ENCODE measurements at places on chromosomes 4 and X. TPM values are rescaled to one million over a fixed set of nuclear protein-coding genes. Genes with fewer than 3 reads are reported as not detected.
A peak's percentile ranks its signal among the peaks of the same experiment; 100 is the strongest.

Gene EDNRA
- total RNA-seq, result 0.23 TPM

GRCh38 chr4:176824645-176825366 lies 32.1 kb upstream of the VEGFC start:
- DNase-seq, result no peak
- H3K4me3 ChIP-seq, result no peak overlapping the region
- peaks cover 1% of the 10 kb centered on the region for H3K4me1 ChIP-seq
- H3K27me3 ChIP-seq, result no peaks in the 10 kb centered on the region
- H3K36me3 ChIP-seq, result no peaks in the 10 kb centered on the region

GRCh38 chrX:13250826-13251580 lies 68.8 kb downstream of the ATXN3L start:
- H3K36me3 ChIP-seq, result no peaks in the 10 kb centered on the region
- peaks cover 2% of the 10 kb centered on the region for H3K27me3 ChIP-seq
- H3K4me1 ChIP-seq, result peaks cover 10% of the 10 kb centered on the region
- H3K27ac ChIP-seq, result peak overlapping the region; percentile 96

GRCh38 chr4:158821228-158821971 lies 52.6 kb downstream of the FNIP2 start:
- H3K4me3 ChIP-seq, result no peak overlapping the region
- H3K27ac ChIP-seq, result no peak overlapping the region
- no peak for DNase-seq
- peaks cover 1% of the 10 kb centered on the region for H3K27me3 ChIP-seq
- H3K36me3 ChIP-seq, result no peaks in the 10 kb centered on the region
- peaks cover 44% of the 10 kb centered on the region for H3K4me1 ChIP-seq

GRCh38 chr4:179465131-179465797 lies 2023.0 kb upstream of the AGA start:
- no peak overlapping the region for H3K4me3 ChIP-seq
- peaks cover 3% of the 10 kb centered on the region for H3K4me1 ChIP-seq
- no peak overlapping the region for H3K27ac ChIP-seq
- H3K36me3 ChIP-seq, result no peaks in the 10 kb centered on the region

Gene ERCC6L
- 1.7 TPM for total RNA-seq

Gene BEND2
- total RNA-seq, result not detected

Gene RAB33B
- total RNA-seq, result 11.4 TPM

GRCh38 chrX:9662148-9662547 lies 103.5 kb downstream of the GPR143 start:
- peaks cover 1% of the 10 kb centered on the region for H3K27me3 ChIP-seq
- no peaks in the 10 kb centered on the region for H3K4me1 ChIP-seq
- DNase-seq, result no peak

DNA sequence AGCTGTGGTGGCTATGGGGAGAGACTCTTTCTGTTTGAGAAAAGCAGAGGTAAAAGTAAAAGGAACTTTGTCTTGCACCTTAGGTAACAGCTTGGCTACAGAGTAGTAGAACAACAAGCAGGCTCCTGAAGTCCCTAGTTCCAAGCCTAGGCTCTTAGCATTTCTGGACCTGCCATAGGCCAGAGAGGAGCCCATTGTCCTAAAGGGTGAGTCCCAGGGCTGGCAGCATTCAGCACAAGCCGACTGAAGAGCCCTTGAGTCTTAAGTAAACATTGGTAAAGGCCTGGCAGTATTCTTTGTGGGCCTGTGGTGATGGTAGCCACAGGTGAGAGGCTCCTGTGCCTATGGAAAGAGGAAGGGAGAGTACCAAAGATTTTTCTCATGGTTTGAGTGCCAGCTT lies 38.2 kb downstream of the CSN3 start:
- H3K27ac ChIP-seq, result no peak overlapping the region
- peaks cover 2% of the 10 kb centered on the region for H3K27me3 ChIP-seq
- H3K36me3 ChIP-seq, result no peaks in the 10 kb centered on the region
- H3K4me3 ChIP-seq, result no peak overlapping the region

DNA sequence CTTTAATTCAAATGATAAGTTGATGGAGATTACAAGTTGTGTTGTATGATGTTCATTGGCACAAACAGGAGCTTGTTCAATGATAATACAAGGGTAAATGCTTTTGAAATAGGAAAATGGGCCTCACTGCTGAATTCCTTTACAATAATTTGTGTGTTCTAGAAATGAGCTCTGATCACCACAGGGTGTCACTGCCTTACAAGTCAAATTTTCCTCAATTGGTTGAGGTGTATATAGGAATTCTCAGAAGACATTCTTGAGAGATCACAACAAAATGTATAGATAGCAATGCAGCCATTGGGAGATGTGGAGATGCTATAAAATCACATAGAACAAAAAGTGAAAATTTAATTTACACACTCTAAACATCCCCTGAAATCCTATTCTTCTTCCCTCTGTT lies 49.6 kb downstream of the KLF8 start:
- no peaks in the 10 kb centered on the region for H3K36me3 ChIP-seq
- DNase-seq, result peak; percentile 3
- H3K27me3 ChIP-seq, result peaks cover 2% of the 10 kb centered on the region
- no peak overlapping the region for H3K27ac ChIP-seq

- no peak overlapping the region for H3K27ac ChIP-seq
- no peak overlapping the region for H3K4me3 ChIP-seq
- peaks cover 3% of the 10 kb centered on the region for H3K27me3 ChIP-seq
- peaks cover 19% of the 10 kb centered on the region for H3K4me1 ChIP-seq
- H3K36me3 ChIP-seq, result no peaks in the 10 kb centered on the region
- peak; percentile 90 for DNase-seq
These were observed 46.4 kb upstream of the ENPP6 start for GRCh38 chr4:184263910-184264732.

DNA sequence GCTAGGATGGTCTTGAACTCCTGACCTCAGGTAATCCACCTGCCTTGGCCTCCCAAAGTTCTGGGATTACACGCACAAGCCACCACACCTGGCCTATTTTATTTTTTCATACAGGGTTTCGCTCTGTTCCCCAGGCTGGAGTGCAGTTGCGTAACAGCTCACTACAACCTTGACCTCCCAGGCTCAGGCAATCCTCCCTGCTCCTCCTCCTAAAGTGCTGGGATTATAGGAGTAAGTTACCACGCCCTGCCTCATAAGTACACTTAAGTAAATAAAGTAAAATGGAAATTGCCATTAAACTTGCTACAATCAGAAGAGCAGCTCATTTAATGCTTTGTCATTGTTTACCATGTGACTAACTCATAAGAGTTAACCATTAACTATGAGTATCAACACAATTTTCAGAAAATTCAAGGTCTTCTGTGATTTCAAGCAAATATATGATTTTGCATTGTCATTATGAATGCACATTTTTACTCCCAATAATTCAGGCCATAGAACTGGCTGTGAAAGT lies 12.3 kb downstream of the UGDH start:
- no peak overlapping the region for H3K27ac ChIP-seq
- no peak for DNase-seq
- H3K27me3 ChIP-seq, result no peaks in the 10 kb centered on the region
- H3K4me1 ChIP-seq, result no peaks in the 10 kb centered on the region

DNA sequence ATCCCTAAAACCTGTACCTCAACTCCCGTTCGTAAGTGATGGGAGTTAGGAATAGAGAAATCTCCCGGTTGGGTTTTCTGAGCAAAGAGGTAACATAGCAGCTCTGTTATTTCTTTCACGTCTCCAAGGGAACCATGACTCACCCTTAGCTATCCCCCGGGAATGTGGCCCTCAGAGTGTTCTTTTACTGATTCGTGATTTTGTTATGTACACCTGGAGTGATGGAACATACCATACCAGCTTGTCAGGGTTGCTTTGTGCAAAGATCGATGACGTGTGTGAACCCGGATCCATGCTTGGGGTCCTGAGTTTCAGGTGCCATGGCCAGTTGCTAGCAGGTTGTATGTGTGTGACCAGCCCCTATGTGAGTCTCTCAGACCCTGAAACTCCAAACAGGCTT lies 52.6 kb downstream of the HPRT1 start:
- H3K4me3 ChIP-seq, result no peak overlapping the region
- no peaks in the 10 kb centered on the region for H3K4me1 ChIP-seq
- no peaks in the 10 kb centered on the region for H3K27me3 ChIP-seq
- no peak overlapping the region for H3K27ac ChIP-seq
- no peaks in the 10 kb centered on the region for H3K36me3 ChIP-seq

Data from endothelial cell (in vitro differentiated cells).